Panc1 (cell line): ENCODE measurements at places on chromosomes 11 and 22. TPM values are rescaled to one million over a fixed set of nuclear protein-coding genes. Genes with fewer than 3 reads are reported as not detected.

The SAA2 gene
- 4.0 TPM for total RNA-seq

The PLAAT2 gene
- total RNA-seq, result not detected

The SLC17A6 gene
- not detected for total RNA-seq

The MRGPRE gene
- 0.13 TPM for total RNA-seq

The EHD1 gene
- total RNA-seq, result 186 TPM

The B4GALNT4 gene
- 122 TPM for total RNA-seq

The GLYATL1 gene
- total RNA-seq, result not detected

The TNNT3 gene
- total RNA-seq, result 0.41 TPM

The CHADL gene
- 0.33 TPM for total RNA-seq

The FHIP1B gene
- 42.8 TPM for total RNA-seq

The NRIP3 gene
- total RNA-seq, result 22.8 TPM

The MUC2 gene
- 0.08 TPM for total RNA-seq

The PTPN5 gene
- total RNA-seq, result not detected

The OR51E2 gene
- total RNA-seq, result not detected

The APOA4 gene
- not detected for total RNA-seq

The RNF169 gene
- 23.6 TPM for total RNA-seq

The CATSPER1 gene
- total RNA-seq, result 0.15 TPM

The UPK3A gene
- not detected for total RNA-seq

The PGR gene
- total RNA-seq, result not detected

The SLC22A25 gene
- not detected for total RNA-seq

The DERL3 gene
- 1.0 TPM for total RNA-seq

The SESN3 gene
- total RNA-seq, result 1.4 TPM

The OR8B12 gene
- total RNA-seq, result not detected

The JAML gene
- 0.39 TPM for total RNA-seq

The C11orf91 gene
- 1.3 TPM for total RNA-seq

The USP2 gene
- total RNA-seq, result 3.1 TPM

The OR5B21 gene
- not detected for total RNA-seq

The EFCAB6 gene
- total RNA-seq, result 0.21 TPM

The RASGRP2 gene
- 3.7 TPM for total RNA-seq

The ASPHD2 gene
- 0.15 TPM for total RNA-seq

The C22orf42 gene
- not detected for total RNA-seq

The TRPM5 gene
- total RNA-seq, result 0.08 TPM

The PRSS23 gene
- 355 TPM for total RNA-seq

The PHF21B gene
- total RNA-seq, result 4.5 TPM

The TXNRD2 gene
- total RNA-seq, result 29.5 TPM

The SLC22A9 gene
- not detected for total RNA-seq

The KIAA1671 gene
- total RNA-seq, result 48.1 TPM

The UBTFL1 gene
- total RNA-seq, result not detected

The MEI1 gene
- total RNA-seq, result 0.18 TPM

The PTPRCAP gene
- total RNA-seq, result 0.82 TPM

The LGR4 gene
- total RNA-seq, result 61.8 TPM

The OR10A2 gene
- total RNA-seq, result not detected

The VPREB1 gene
- total RNA-seq, result not detected

The IL18BP gene
- 18.2 TPM for total RNA-seq

The ACTN3 gene
- 0.13 TPM for total RNA-seq

The OR51E1 gene
- not detected for total RNA-seq
